ENCODE measurements at places on chromosomes 16 and 17. TPM values are rescaled to one million over a fixed set of nuclear protein-coding genes. Genes with fewer than 3 reads are reported as not detected.

The COPZ2 gene
- 0.77 TPM for total RNA-seq

The DPEP1 gene
- 1.1 TPM for total RNA-seq

The CFAP97D1 gene
- total RNA-seq, result not detected

The CYB5D1 gene
- 18.0 TPM for total RNA-seq

The LGALS9C gene
- total RNA-seq, result not detected

The ARHGDIG gene
- total RNA-seq, result 5.9 TPM

The DHX8 gene
- 50.6 TPM for total RNA-seq

The GNG13 gene
- not detected for total RNA-seq

The SPNS1 gene
- 38.6 TPM for total RNA-seq

The VMP1 gene
- total RNA-seq, result 83.1 TPM

The CDRT15L2 gene
- total RNA-seq, result not detected

The PLA2G10 gene
- 2.2 TPM for total RNA-seq

The SLC52A1 gene
- 0.17 TPM for total RNA-seq

The COG7 gene
- total RNA-seq, result 17.5 TPM

The TBC1D3 gene
- total RNA-seq, result not detected

The PRSS36 gene
- total RNA-seq, result 0.72 TPM

The NDRG4 gene
- 17.0 TPM for total RNA-seq

The TEKT5 gene
- total RNA-seq, result not detected

The DOC2A gene
- total RNA-seq, result 10.2 TPM

The RAB37 gene
- 2.5 TPM for total RNA-seq

The CEP112 gene
- 5.4 TPM for total RNA-seq

The KIF2B gene
- total RNA-seq, result not detected

The MYO15B gene
- 41.9 TPM for total RNA-seq

The LRRC59 gene
- total RNA-seq, result 105 TPM

The SLFN11 gene
- total RNA-seq, result 0.90 TPM

The RASL10B gene
- 15.9 TPM for total RNA-seq

The WNT9B gene
- total RNA-seq, result 0.77 TPM

The ZNF598 gene
- total RNA-seq, result 70.9 TPM

The SLC13A2 gene
- total RNA-seq, result not detected

The PITPNM3 gene
- total RNA-seq, result 2.7 TPM

The CCL14 gene
- not detected for total RNA-seq

The FOXC2 gene
- total RNA-seq, result not detected

The CEMP1 gene
- not detected for total RNA-seq

The MEOX1 gene
- not detected for total RNA-seq

The CETP gene
- total RNA-seq, result not detected

The SLC16A13 gene
- total RNA-seq, result 6.1 TPM

The SULT1A1 gene
- total RNA-seq, result 5.0 TPM

The C16orf96 gene
- total RNA-seq, result 2.0 TPM

The NKD1 gene
- total RNA-seq, result 1.9 TPM

The CLEC18B gene
- total RNA-seq, result 0.37 TPM

The GDPD3 gene
- 3.8 TPM for total RNA-seq

The CACNB1 gene
- total RNA-seq, result 17.5 TPM

The DLG4 gene
- total RNA-seq, result 38.2 TPM

The RAPGEFL1 gene
- 24.8 TPM for total RNA-seq

The ATP2A3 gene
- 13.3 TPM for total RNA-seq
